ENCODE measurements at places on chromosomes 2 and 18.

DNA sequence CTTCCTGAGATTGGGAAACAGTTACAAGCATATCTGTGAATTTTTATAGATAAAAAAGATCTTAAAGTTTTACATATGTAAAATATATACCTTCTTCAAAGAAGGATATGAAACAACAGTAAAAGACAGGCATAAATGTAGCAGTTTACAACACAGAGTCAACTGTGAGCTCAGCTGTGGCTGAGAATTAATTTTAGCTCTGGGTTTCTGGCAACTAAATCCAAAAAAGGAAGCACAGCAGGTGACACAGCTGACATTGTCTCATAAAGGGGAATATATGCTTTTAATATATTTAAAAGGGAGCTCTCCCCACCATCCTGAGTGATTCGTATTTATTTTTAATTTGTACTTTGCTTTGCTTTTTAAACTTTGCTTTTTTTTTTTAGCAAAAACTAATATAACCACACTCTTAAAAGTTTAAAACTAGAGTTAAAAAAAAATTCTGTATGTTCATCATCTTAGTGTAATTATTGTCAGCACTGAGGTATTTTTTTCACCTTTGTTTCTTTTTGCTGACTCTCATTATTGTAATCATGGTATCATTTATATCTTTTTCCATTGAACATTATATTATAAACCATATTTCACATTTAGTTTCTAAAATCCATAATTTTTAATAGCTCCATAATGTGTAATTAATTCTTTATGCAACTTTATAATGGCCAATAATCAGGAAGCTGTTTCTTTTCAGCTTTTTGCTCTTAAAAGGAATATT lies 6.7 kb downstream of the TUBB6 start:
- no peak for DNase-seq

DNA sequence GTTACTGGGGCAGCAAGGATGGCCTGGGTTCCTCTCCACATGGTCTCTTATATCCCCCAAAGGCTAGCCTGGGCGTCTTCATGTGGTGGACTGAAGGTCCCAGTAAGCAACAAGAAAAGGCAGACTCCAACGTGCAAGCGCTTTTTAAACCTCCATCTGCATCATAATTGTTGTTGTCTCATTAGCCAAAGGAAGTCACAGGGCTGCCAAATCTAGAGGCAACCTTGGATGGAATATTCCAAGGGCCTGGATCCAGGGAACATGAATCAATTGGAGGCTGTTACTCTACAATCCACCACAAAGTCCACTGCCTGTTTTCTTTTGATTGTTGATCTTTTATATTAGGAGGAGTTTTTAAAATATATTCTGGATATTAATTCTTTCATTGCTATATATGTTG lies 118.8 kb downstream of the SH3RF3 start:
- DNase-seq: no peak

DNA sequence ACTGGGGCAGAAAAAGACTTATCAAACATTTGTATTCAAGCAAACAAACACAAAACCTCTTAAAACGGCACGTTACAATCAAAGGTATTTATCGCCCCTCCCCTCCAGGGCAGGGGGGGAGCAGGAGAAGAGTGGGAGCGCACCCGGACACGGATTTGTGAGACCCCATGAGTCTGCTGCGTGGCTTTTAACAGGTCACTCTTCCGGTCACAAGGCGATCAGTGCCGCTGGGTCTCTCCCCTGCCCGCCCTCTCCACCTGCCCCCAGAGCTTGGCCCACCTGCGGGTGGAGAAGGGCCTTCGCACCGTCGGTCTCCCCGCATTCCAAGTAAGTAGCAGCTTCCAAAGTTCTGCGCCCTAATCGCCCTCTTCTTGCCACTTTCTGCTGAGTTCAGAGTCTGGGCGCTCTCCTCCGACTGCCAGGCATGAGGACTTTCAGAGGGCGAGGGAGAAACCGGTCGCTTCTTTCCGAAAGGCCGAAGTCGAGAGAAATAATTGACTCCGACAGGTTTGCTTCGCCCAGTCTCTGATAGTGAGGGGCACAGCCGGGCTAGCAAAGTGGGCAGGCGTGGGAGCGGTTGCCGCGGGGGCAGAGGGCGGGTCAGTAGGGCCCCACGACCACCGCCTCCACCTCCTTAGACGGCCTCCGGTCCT lies 800 bp downstream of the RPRM start:
- no peak for DNase-seq

GRCh38 chr18:74645679-74646078 lies 48.0 kb downstream of the ZNF407 start:
- DNase-seq: no peak

GRCh38 chr2:19009510-19009909 lies 348.9 kb downstream of the OSR1 start:
- DNase-seq: no peak

- no peak for DNase-seq
These were observed 124.2 kb downstream of the UBE2E3 start for GRCh38 chr2:181104512-181105115.

GRCh38 chr18:34809451-34810072 lies 99.5 kb downstream of the DTNA start:
- no peak for DNase-seq

- no peak for DNase-seq
These were observed 1061.5 kb downstream of the CNTNAP5 start for GRCh38 chr2:125086313-125087184.

DNA sequence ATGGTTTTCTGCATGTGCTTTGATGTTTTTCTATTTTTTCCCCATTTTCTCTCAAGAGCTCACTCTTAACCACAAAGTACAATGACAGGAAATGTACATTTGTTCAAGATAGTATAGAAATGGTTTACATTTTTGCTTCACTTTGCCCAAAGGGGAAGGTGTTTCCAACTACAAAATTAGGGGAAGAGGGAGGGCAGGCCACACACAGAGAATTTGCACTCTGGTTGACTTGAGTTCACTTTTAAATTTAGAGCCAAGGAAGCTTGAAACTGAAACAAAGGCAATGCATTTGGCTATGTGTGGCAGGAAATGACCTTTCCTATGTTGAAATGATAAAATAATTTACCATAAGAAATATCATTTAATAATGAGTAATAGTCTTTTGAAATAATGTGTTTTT lies 19.1 kb upstream of the VIT start:
- DNase-seq: no peak

GRCh38 chr2:171390941-171391516 lies 42.8 kb downstream of the METTL8 start:
- DNase-seq: no peak

DNA sequence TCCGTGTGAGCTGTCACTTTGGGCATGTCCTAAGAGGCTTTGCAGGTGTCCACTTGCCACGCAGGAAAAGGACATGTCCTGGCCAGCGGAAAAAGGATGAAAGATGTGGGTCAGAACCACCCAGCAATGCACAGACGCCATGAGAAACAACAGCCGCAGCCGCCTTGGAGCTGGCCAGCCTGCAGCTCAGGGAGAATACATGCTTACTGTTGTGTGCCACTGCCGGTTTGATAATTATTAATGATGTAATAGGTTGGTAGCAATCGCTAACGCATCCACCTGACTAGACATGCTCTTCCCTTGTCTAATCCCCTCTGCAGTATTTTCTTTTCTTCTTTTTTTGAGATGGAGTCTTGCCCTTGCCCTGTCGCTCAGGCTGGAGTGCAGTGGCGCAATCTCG lies 221.7 kb downstream of the HAUS1 start:
- DNase-seq: no peak

GRCh38 chr18:10705786-10706185 lies 180.0 kb downstream of the NAPG start:
- DNase-seq: no peak

DNA sequence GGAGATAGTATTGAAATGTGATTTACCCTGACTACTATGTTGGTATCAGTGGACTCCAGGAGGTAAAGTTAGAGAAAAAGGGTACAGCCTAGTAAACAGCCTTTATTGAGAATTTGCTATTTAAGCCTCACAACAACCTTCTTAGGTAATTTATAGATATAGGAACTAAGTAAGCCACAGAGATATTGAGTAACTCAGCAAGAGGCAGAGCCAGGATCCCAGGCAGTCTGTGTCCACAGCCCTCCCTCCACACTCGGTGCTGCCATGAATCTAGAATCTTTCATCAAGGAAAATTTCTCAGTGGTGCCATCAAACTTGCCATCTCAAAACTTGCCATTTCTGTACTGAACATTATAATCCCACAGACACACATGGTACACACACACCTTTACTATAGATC lies 170.9 kb downstream of the CAPN13 start:
- DNase-seq: no peak

GRCh38 chr18:79123948-79124347 lies 54.8 kb downstream of the ATP9B start:
- no peak for DNase-seq

GRCh38 chr2:100924520-100925451 lies 77.3 kb upstream of the RPL31 start:
- DNase-seq: no peak

GRCh38 chr2:54639609-54640008 lies 83.9 kb upstream of the EML6 start:
- no peak for DNase-seq

- DNase-seq: no peak
These were observed 324.1 kb upstream of the THUMPD2 start for GRCh38 chr2:40103163-40103562.

DNA sequence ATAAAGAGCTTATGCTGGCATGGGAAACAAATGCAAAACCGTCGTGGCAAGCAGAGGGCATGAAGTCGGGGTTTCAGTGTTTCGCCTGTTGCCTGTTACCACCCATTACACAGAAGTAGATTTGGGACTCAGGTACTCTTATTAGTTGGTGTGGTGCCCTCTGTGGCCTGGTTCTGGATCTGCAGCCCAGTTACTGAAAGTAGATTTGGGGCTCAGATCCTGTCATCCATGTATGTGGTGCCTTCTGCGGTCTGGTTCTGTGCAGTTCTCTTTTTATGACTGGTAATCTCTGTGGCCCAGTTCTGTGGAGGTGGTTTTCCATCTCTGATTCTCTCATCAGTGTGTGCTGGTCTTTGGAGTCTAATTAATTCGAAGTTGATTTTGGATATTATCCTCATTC lies 45.2 kb downstream of the ADNP2 start:
- no peak for DNase-seq

DNA sequence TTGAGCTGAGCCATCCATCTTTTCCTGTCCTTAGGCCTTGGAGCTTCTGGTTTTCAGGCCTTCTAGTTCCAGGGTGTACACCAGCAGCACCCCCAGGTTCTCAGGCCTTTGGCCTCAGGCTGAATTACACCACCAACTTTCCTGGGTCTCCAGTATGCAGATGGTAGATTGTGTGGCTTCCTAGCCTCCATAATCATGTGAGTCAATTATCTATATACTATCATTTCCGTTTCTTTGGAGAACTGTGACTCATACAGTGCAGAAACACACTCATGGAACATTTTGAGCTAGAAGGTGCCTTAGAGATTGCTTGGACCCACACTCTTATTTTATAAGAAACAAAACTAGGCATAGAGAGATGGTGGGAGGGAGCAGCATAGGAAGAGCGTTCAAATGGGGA lies 167.4 kb downstream of the NCK2 start:
- no peak for DNase-seq

- no peak for DNase-seq
These were observed 63.6 kb downstream of the SPOPL start for GRCh38 chr2:138565230-138565598.

DNA sequence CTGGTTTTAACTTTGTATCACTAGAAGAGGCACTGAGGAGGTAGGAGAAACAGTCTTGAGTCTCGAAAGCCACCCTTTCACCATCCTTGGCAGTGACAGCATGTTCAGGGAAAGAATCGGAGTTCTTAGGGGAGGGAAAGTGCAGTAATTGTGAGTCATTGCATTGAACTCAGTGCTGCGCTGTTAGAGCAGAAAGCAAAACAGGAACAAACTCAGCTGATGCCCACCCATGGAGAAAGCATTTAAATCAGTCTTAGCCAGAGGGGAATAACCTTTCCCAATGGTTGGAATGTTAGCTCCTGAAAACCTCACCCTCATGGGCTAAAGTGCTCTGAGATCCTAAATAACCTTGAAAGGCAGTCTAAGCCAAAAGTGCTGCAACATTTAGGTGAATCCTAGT lies 845.6 kb upstream of the CNTNAP5 start:
- DNase-seq: no peak

DNA sequence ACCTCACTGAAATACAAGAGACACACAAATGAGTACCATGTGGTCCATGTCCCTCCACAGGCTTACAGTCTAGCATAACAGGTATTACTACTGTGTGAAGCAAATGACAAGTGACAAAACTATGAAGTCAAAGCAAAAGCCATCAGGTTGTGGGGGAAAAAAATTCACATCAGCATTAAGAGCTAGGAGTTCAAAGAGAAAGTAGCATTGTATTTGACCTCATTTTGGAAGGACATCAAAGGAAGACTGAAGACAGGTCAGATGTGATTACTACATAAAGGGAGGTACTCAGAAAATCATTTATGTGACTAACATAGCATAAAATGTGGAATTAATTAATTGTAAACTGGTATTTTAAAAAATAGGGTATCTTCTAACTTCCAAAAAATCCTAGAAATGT lies 224.2 kb downstream of the CDH2 start:
- DNase-seq: no peak

- DNase-seq: no peak
These were observed 329.6 kb downstream of the OSR1 start for GRCh38 chr2:19028587-19029375.

- no peak for DNase-seq
These were observed 200.9 kb downstream of the NYAP2 start for GRCh38 chr2:225600444-225600843.

DNA sequence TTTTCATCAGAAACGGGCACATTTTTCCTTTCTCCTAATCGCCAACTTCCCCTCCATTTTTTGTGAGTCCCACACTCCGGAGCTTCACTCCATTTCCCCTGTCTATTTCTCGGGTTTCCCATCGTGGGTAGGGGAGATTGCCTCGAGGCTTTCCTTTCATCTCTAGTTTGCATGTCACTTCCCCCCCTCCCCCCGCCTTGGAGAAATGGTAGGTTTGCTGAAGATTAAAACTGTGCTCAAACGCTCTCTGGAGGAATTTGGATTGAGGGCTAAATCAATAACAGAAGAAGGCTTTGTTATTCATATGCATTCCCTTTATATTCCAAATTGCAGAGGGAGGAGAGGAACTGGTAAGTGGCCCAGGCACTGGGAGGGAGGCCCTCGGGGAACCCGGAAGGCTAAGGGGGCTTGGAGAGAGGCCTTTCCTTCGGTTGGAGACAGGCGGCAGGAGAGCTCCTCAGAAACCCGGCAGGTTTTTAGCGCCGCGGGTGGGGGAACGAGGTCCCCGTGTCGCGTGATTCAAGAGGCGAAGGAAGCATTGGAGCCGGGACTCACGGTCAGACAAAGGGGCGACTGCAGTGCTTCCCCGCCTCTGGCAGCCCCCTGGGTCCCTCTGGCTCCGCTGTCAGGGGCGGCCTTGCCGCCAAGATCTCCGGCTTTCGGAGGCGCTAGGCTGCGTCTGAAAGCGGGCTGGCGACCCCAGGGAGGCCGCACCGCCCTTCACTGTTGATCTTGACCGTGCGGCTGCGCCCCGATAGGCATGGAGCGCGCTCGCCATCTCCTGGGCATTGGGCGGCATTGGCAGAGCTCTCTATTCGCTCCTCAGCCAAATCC lies 2.4 kb upstream of the HOXD12 start:
- no peak for DNase-seq

All from gastrocnemius medialis (tissue), 4 donors.